ENCODE measurements at places on chromosomes 12 and 14.

DNA sequence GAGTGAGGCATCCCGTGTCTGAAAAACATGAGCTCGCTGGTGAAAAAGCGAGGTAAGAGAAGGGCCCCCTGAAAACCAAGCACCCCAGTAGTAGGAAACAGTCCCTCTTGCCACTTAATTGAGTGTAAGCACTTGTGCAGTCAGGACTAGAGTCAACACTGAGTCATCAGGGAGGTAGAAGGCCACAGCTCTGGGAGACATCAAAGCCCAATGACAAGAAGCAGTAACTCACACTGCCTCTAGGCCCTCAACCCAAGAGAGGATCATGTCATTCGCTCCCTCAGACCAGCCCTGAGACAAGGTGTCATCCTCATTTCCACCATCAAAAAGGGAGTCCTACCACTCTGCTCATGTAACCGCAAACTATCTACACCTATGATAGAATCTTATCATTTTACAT is 17.8 kb downstream of the POMT2 start:
- no peak for DNase-seq

- no peak for DNase-seq
Measured at GRCh38 chr12:12715128-12715458, 2.1 kb upstream of the CDKN1B start.

DNA sequence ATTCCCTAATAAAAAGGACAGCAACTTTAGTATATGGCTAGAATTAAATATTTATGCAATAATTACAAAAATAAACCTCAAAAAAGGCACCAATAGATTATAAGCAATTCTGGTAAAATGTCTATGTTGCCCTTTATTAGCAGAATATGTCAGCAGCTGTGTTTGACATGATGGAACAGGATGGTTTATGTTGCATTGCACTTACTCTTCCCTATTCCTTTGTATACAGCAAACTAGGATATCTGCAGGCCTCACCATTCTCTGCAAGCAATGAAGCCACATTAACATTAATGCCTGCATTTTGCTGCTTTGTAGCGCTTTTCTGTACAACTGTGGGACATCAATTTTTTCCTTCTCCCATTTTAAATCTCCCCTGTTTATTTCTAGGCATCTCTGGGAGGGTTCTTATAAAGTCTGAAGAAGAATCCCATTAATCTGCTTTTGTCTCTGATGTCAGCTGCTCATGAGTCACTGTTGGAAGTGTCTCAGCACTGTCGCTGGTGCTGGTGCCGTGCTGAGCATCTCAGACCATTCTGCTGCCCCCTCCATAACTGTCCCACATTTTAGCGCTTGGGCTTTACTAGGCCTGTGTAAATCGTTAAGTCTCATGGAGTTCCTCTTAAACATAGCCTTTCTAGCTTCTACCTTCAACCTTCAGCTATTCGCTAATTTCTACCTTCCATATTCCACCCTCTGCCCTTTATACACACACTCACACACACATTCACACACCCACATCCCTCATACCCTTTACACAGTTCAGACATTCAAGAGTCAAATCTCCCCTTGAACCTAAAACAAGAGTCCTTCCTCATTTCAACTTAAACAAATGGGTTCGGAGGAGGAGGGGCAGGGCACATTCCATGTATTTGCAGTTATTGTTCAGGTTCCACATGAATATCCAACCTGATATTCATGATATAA is 64.4 kb upstream of the TRHDE start:
- no peak for DNase-seq

DNA sequence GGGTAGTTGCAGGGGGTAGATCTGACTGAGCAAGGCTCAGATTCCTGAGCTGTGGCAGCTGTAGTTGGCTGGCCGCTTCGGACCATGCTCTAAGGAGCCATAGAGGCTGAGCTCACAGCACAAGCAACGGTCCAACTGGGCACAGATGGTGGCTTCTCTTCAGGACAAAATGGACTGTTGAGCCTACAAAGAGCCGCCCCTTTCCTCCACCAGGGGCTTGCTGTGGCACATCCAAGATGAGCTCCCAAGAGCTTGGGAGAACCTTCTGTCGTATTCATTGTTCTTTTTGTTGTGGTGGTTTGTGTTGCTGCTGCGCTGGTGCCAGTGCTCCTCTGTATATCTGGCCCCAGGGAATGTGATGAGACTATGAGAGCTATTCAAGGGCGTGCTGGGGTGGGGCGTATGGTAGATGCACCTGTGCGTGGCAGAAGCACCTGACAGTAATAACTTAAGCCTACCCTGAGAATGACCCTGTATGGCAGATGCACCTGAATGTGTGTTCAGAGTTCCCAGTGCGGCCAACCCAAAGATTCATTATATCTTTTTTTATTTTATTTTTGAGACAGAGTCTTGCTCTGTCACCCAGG is 17.8 kb upstream of the LGALS3 start:
- DNase-seq, result no peak

DNA sequence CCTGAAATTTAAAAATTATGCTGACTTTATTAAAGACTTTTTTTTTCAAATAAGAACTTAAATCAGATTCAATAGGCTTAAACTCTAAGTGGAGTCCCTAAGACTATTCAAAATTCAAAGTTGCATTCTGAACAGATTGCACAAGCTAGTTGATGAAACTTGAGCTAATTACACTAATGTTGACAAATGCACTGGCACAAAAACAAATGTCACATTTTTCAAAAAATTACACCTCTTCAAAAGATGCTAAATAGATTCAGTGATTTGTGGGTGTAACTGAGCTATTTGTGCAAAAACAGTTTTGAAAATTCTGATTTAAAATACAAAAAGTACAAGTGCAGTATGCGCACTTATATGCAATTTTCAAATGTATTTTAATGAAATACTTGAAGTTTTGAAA is 205.4 kb downstream of the RERGL start:
- DNase-seq, result no peak

GRCh38 chr14:20745571-20746358 is at the start of gene EDDM3A:
Gene EDDM3A (plus strand): TSS chr14:20745887. CDS start chr14:20747581, 1,694 bp downstream.
- no peak for DNase-seq

DNA sequence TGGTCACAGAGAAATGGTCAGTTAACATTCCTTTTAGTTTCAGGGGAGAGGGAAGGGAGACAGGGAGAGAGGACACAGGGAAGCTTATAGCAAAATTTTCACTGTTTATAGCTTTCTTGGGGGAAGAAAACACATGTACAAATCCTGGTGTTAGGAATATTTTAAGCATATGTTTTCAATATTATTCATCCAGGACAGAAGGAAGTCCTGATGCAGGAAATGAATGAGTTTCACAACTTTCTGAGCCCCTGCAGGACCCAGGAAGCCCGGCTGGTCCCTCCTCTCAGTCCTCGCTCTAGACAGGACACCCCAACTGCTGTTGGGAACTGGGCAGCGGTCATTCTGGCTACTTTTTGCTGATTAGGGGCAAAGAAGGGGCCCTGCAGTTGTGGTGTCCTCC is 71.1 kb upstream of the ZDHHC17 start:
- no peak for DNase-seq

DNA sequence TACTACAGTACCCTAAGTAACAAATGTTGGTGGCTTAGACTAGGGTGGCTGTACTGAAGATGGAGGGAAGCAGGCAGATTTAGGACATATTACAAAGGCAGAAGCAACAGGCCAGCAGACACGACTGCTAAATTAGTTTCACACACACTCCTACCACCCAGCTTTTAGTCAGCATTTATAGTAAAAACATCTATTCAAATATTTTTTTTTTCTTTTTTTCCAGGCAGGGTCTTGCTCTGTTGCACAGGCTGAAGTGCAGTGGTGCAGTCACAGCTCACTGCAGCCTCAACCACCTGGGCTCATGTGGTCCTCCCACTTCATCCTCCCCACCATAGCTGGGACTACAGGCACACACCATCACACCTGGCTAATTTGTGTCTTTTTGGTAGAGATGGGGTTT is 72.9 kb downstream of the CDK17 start:
- DNase-seq, result no peak

GRCh38 chr14:90658541-90658967 is 157.7 kb downstream of the TTC7B start:
- DNase-seq, result no peak

GRCh38 chr14:72060460-72060859 is 128.2 kb downstream of the RGS6 start:
- no peak for DNase-seq

DNA sequence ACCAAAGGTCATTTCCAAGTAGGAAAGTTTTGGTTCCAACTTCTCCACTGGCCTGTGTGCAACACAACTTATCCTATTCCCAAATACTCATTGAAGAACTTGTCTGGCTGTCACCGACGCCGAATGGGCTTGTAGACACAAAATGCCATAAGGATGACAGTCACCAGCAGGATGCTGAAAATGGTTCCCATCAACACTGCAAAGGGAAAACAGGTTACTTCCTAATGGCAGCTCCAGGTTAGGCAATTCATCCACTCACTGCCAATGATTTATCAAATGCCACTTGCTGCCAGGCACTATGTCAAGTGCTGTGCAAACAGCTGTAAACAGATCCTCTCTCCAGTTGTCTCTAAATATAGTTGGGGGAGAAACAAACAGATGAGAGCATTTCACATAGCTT is 6.1 kb downstream of the C12orf76 start:
- no peak for DNase-seq

DNA sequence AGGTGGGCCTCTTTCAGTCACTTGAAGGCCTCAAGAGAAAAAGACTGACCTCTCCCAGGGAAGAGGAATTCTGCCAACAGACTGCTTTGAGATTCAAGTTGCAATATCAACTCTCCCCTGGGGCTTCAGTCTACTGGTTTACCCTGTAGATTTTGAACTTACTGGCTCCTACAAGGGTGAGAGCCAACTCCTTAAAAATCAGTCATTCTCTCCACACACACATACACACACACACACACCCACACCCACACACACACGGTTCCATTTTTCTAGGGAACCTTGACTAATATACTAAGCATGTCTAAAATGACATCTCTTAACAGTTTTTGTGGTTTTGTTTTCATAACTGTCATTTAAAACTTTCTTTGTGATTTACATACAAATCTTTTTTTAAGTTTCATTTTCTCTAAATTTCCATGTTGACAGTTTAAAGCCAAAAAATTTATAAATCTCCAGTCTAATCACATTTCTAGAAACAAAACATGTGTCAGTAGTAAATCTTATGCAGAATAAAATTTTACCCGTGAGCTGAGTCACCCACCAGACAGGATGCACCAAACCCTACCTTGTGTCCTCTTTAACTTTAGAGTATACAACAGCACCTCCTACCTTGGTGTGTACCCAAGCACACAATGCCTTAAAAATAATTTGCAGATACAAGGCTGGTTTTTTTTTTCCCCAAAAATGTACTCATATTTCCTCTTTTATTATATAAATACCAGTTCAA is 394.6 kb downstream of the AEBP2 start:
- no peak for DNase-seq

DNA sequence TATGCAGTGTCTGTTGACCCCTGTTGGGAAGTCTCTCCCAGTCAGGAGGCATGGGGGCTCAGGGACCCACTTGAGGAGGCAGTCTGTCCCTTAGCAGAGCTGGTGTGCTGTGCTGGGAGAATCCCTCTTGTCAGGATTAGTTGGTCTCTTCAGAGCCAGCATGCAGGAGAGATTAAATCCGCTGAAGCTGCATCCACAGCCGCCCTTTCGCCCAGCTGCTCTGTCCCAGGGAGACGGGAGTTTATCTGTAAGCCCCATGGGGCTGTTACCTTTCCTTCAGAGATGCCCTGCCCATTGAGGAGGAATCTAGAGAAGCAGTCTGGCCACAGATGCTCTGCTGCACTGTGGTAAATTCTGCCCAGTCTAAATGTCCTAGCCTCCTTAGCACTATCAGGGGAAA is 13.1 kb upstream of the KLRC1 start:
- DNase-seq, result no peak

- no peak for DNase-seq
Measured at GRCh38 chr12:126369487-126370463, 1304.5 kb downstream of the AACS start.

GRCh38 chr12:117792471-117792870 is 176.3 kb downstream of the KSR2 start:
- DNase-seq, result no peak

GRCh38 chr14:70032447-70032846 is 153.2 kb downstream of the SMOC1 start:
- no peak for DNase-seq

DNA sequence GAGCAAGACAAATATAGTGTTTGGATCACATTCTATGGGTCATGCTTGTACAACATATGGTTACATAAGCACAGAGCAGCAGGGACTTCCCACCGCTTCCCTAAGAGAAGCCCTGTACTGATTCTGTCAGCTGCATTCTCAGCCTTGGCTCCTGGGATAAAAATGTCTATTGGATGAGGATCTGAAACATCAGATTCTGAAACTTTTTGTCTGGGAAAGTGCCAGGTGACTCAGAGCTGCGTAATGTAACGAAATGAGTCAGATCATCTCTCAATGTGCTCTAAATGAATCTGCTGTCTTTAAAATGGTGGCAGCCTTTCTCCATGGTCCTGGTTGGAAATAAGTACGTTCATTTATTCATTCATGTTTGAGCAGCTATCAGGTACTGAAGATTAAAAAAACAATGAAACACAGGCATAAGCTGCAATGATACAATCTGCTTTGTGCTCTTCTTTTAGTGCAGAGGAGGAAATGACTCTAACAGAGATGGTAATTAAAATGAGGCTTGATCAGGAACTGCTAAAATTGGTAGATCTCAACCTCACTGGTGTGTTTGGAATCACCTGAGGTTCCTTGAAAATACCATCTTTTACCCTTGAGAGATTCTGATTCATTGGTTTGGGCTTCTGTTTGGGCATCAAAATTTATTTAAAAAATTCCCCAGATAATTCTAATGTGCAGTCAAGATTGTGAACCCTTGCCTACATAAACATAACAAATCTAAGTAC is 99.1 kb upstream of the NAP1L1 start:
- no peak for DNase-seq

DNA sequence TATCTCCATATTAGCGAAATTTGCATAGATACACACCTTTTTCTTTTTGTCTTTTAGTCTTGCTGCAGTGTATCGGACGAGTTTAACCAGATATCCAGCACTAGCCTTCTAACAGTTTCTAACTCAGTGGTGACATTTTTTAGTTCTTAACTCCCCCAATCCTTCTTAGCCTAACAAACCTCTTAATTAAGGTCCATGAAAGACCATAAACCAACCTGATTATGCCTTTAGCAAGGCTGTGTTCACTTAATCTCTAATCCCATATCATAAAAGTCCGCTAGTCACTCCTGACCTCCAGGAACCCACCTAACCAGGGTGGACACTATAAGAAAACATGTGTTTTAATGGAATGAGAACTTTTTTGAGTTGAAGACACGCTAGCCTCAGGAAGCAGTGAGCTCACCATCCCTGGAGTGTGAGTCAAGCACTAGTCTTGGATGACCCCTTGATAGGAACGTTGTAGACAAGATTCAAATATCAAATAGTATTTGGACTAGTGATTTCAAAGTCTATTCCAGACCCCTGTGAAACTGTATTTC is 9.5 kb downstream of the CDKN1B start:
- DNase-seq, result no peak

DNA sequence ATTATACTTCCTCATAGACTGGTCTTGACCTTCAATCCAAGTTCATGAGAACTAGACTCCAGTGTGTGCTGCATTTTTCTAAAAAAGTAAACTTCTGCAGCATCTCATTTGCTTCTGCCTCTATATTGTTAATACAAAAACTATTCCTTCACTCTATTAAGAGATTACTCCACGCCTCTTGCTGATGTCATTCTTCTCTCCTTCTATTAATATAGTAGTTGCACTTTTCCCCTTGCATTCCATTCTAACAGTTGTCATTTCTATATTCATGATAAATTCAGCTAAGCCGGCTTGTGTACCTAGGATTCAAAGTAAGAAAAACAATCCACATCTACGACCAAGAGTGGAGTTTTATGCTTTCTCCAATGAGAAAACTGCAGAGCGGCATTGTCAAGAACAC is 480.4 kb upstream of the NOVA1 start:
- DNase-seq, result no peak

GRCh38 chr12:1758376-1758775 is 62.0 kb upstream of the LRTM2 start:
- DNase-seq, result no peak

All from cortex of kidney (tissue), 1 donor.